Activated CD8-positive, alpha-beta memory T cell treated with anti-CD3 and anti-CD28 coated beads for 1 hour (primary cell): ENCODE measurements at places on chromosomes 12 and 14.
A peak's percentile ranks its signal among the peaks of the same experiment; 100 is the strongest.

- DNase-seq = no peak
Measured at GRCh38 chr12:120098756-120099470, 17.6 kb downstream of the RAB35 start.

GRCh38 chr12:40794087-40794486 lies 101.8 kb downstream of the CNTN1 start:
- DNase-seq = no peak

DNA sequence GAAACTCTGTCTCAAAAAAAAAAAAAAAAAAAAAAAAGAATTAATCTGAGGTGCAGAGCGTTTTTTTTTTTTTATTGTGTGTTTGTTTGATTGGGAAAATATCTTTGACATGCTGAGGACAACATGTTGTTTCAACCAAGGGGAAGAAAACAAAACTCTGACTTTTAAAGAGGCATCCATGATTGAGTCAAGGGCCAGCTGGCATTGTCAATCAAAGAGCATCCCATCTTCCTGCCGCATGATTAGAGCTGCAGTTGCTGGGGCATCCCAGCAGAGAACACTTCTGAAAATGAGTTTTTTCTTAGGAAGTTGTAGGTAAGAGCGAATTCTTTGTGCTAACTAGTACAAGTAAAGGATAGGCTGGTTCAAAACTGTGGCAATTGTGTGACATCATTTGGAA lies 200.9 kb upstream of the DAAM1 start:
- no peak for DNase-seq

GRCh38 chr14:99231850-99232713 lies 39.9 kb downstream of the BCL11B start:
- DNase-seq = no peak

GRCh38 chr12:89236748-89237383 lies 115.4 kb downstream of the DUSP6 start:
- no peak for DNase-seq

- DNase-seq = no peak
Measured at GRCh38 chr12:31215518-31216232, 110.3 kb downstream of the SINHCAF start.

GRCh38 chr12:76176940-76177339 lies 92.5 kb upstream of the NAP1L1 start:
- DNase-seq = no peak

GRCh38 chr12:120194534-120195395 lies at the start of gene GCN1:
TSS of gene GCN1 (minus strand) at chr12:120194715. CDS start at chr12:120194697, 18 bp downstream.
- DNase-seq = peak; percentile 53

DNA sequence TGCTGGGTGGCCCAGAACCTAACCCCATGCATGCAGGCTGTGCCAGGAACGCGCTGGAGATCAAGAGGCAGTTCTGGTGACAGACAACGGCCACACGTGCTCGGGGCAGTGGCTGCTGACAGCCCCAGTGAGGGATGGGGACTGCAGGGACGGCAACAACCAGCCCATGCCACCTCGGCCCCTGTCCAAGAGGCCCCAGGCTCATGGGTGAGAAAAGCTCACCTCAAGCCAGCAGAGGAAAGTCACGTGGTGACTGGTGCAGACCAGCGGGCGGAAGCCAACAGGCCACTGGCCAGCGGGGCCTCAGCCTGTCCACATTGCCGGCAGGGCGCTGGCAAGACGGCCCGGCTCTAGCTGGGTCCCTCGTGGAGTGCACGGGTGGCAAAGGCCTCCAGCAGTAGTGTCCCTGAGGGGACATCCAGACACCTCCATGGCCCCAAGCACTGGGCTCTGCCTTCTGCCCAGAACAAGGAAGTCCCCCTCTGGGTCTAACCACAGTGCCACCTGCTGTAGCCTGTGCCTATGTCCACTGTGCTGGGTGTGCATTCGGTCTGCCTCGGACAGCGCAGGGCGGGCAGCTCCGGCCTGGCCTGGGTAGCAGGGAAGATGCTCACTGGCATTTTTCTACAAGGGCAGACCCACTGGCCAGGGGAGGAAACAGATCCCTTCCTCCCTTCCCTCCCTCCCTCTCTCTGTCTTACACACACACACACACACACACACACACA lies 134.1 kb downstream of the NCOR2 start:
- no peak for DNase-seq

- no peak for DNase-seq
Measured at GRCh38 chr14:71416392-71416791, 509.1 kb downstream of the PCNX1 start.

- DNase-seq = no peak
Measured at GRCh38 chr12:25364529-25365339, 114.0 kb upstream of the KRAS start.

DNA sequence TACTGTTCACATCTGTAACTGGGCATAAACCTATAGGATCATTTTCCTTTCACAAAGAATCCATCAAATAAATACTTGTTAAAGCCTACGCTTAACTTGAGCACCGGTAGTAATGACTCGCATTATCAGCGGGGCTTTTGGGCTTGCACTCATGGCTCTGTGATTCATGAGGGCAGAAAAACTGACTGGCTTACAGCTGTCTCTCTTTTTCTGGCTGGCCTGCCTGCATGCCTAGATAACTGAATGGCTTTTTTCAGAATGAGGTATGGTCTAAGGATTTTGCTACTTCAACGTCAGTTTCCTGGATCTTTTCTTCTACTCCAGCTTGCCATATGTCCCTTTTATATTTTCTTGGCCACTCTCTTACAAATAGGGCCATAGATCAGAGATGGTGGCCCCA lies 531.1 kb downstream of the NRXN3 start:
- no peak for DNase-seq

DNA sequence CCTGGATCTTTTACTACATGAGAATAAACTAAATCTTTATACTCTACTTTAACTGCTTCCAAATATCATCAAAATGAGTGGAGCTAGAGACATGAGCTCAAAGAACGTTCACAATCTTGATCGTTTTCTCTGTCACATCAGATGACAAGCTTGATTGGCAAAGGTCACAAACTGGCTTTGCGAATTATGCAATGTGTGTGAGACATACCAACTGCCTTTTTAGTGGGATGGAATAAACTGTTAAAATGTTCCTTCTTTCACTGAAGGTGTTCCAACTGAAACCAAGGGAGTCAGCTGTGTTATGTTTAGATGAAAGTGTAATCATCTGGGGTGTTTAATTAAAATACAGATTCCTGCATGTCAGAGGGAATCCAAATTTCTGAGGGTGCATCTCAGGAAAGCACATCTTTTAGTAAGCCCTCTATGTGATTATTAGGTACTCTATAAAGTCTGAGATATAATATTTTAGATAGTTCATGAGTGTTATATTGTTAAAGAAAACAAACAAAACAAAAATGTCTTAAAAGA lies 21.9 kb downstream of the KITLG start:
- no peak for DNase-seq

DNA sequence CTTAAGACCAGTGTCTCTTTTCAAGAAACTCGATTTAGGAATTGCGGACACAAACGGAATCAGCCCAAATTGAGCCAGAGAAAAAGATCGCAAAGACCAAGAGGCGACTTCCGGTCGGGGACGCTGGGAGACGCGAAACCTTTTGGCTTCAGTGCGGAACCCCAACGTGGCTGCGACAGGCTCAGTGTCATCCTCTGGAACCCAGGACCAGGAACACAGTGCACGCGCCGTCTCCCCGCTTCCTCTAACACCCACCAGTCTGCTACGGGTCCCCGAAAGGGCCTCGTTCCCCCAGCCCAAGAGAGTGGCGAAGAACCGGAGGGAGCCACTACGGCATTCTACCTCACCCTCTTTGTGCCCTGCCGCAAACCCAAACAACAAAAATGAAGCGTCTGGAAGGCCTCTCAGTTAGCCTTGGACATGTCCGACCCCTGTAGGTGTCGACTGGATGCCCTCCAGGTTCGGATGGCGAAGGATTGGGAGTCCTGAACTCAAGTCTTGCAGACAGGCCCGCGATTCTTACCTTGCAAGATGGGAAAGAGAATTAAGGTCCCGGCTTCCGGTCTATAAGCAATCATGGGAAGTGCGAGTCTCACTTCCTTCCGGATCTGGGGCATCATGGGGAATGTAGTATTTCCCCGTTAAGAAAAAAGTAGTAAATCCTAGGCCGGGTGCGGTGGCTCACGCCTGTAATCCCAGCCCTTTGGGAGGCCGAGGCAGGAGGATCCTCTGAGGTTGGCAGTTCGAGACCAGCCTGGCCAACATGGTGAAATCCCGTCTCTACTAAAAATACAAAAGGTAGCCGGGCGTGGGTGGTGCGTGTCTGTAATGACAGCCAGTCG lies at the start of gene RPL6:
Gene RPL6, minus strand, starts transcription at position 542 of the 842 bp plus-strand sequence. CDS start 949 bp downstream, outside the sequence.
- DNase-seq = peak; percentile 51

DNA sequence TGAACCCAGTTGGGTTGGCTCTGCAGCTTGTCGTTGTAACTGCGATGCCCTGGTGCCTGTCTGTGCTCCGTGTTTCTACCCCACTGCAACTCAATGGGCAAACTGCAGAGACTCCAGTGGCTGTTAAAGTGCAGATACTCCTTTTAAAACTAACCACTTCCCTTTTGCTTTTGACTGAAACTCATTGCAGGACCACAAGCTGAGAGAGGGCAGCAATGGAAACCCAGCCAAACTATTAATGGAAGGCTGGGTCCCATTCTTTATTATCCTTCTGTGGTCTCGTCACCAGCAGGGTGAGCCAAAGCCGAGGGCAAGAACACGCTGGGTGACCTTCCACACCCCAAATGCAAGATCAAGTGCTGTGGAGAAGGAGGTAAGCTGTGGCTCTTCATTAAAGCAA lies 910.4 kb downstream of the VRK1 start:
- no peak for DNase-seq

DNA sequence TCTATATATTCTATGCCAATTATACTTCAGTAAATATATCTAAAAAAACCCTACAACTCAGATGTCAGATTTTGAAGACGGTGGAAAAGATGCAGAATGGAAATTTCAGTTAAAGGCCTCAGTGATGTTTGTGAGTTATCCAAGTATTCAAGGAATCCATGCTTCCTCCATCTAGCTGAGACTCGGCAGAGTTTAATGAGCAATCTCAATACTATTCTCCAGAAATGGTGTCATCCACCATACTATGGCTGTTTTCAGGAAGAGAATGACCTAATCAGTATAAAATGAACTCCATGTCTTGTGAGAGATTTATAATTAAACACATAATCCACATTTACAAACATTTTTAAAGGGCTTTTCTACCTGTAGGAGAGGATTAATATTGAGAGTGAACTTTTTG lies 66.0 kb downstream of the KLHL28 start:
- no peak for DNase-seq

GRCh38 chr12:32010631-32011336 lies 51.6 kb downstream of the RESF1 start:
- no peak for DNase-seq

GRCh38 chr12:61808856-61809255 lies 451.3 kb upstream of the USP15 start:
- DNase-seq = no peak

- DNase-seq = no peak
Measured at GRCh38 chr12:114918535-114919233, 234.7 kb upstream of the TBX3 start.

- no peak for DNase-seq
Measured at GRCh38 chr14:91241863-91242262, 2.6 kb downstream of the GPR68 start.

DNA sequence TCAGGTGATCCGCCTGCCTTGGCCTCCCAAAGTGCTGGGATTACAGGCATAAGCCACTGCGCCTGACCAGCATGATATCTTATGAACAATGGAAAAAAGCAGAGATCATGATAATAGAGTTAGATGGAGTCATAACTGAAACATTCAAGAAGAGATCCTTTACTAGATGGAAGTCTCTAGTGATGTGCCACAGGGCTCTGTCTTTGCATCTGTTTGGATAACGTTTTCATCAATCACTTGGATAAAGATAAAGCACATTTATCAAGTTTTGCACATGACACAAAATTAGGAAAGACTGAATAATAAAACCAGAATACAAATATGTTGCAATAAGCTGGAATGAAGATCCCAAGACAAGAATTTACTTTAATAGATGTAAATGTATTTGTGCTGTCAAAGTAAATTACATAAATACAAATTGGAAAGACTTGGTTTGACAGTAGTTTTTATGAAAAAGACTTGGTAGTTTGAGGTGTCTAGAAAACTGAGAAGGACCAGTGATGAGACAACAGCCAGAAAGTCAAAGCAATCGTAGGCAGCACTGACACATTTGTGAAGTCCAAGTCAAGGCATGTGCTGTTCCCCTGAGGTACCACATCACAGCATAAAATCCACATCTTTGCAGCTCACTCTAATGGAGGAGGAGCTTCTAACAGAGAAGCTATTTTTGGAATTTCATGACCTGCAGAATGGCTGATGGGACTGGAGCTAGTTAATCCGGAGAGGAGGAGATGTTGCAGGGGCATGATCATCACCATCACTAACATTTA lies 28.5 kb downstream of the GPRC5A start:
- DNase-seq = no peak

GRCh38 chr12:129911428-129912049 lies 7.7 kb upstream of the TMEM132D start:
- DNase-seq = no peak

- no peak for DNase-seq
Measured at GRCh38 chr12:46357438-46358324, 14.9 kb downstream of the SLC38A2 start.

GRCh38 chr14:100384819-100385813 lies 62.0 kb downstream of the SLC25A47 start:
- no peak for DNase-seq

DNA sequence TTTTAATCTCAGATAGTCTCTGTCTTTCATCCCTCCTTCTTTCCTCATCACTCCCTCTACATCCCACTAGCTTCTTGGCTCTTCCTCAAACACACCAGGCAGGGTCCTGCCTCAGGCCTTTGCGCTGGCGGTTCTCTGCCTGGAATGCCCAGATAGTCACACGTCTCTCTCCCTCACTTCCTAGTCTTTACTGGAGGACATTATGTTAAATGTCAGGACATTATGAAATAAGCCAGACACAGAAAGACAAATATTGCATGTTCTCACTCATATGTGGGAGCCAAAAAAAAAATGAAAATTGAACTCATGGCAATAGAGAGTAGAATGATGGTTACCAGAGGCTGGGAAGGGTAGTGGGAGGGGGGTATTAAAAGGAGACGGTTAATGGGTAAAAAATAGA lies 442.0 kb downstream of the MED13L start:
- DNase-seq = no peak

GRCh38 chr12:123444092-123445026 lies 7.9 kb upstream of the RILPL2 start:
- no peak for DNase-seq

DNA sequence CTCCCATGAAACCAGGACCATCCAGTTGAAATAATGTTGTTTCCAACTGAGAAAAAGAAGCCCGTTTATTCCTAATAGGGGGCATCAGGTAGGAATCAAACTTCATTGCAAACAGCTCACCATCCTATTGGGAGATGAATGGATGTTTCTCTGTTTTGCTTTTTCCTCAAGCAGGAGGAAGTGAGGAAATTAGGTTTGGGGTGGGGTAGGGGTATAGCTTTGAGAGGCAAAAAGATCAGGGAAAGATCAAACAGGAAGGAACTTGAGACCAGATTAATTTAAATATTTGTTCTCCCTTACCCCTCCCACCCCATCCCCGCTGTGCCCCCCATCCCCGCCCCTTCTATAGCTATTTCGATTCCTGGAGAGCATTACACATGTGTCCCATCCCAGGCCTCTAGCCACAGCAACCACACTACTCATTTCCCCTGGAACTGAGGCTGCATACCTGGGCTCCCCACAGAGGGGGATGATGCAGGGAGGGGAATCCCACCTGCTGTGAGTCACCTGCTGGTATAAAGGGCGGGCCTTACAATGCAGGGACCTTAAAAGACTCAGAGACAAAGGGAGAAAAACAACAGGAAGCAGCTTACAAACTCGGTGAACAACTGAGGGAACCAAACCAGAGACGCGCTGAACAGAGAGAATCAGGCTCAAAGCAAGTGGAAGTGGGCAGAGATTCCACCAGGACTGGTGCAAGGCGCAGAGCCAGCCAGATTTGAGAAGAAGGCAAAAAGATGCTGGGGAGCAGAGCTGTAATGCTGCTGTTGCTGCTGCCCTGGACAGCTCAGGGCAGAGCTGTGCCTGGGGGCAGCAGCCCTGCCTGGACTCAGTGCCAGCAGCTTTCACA lies at the start of gene IL23A:
Gene IL23A, plus strand, starts transcription at position 577 of the 850 bp plus-strand sequence. Its CDS starts 161 bp downstream, at position 738.
- DNase-seq = peak; percentile 78
